Hematopoietic multipotent progenitor cell treated with erythropoietin and hydrocortisone succinate and interleukin-3 and kit ligand, for 8 days (in vitro differentiated cells): ENCODE measurements at places on chromosomes 5 and 9.

DNA sequence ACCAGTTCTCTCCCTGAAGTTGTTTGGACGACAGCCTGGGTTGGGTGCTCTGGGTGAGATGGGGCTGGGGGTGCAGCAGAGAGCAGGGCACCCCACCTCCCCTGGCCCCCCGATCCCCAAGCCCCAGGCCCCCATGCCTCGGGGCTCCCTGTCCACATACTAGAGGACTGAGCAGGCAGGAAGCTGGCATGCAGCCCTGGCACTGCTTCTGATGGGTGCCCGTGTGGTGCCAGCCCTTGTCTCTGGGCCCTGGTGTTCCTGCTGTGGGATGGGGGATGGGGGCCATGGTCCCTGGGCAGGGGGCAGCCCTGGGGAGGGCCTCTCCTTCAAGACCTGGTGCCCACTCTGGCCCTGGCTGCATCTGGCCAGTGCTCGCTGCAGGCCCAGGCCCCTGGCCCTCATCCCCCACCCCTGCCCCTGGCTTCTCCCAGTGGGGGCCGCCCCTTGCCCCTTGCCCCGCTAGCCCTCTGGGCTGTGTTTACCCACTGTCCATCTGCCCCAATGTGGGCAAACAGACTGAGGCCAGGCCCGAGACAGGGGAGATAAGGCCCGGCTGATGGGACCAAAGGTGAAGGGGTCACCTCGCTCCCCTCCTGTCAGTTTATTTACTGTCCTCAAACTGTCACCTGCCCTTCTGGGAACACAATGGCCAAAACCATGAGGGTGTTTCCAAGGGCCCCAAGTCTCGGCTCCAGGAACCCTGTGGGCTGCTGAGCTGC, 67.3 kb upstream of the RXRA start:
- no peak for DNase-seq

- DNase-seq: peak; percentile 12
Measured at GRCh38 chr5:55568654-55569512, 34.1 kb upstream of the PLPP1 start.

- peak; percentile 32 for DNase-seq
Measured at GRCh38 chr9:36191290-36191645, 547 bp downstream of the CLTA start.

DNA sequence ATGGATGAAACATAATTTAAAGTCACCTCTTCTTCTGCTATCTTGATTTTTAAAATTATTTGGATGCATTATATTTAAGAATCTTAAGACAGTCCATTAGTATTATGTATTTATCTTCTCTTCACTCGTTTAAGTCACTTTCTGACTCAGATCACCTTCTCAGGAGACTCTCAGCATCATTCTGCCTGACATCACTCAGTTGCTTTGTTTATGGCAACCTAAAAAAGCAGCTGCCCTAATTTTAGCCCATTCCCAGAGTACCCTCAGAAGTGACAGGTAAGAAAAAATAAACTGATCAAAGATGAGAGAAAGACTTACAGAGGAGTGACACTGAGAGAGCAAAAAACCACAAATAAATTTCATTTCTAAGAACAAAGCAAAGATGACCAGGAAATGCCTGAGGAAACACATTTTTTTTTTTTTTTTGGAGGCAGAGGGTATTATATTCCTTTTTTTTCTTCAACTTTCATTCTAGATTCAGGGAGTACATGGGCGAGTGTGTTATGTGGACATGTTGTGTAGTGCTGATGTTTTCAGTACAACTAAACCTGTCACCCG, 140.5 kb downstream of the MUSK start:
- no peak for DNase-seq

GRCh38 chr5:32071351-32071944, 102.7 kb downstream of the GOLPH3 start:
- DNase-seq: no peak

GRCh38 chr5:171310212-171310818, 1.3 kb downstream of the TLX3 start:
- DNase-seq: peak; percentile 64

GRCh38 chr5:76641514-76642120, 18.4 kb upstream of the F2RL2 start:
- peak; percentile 83 for DNase-seq

DNA sequence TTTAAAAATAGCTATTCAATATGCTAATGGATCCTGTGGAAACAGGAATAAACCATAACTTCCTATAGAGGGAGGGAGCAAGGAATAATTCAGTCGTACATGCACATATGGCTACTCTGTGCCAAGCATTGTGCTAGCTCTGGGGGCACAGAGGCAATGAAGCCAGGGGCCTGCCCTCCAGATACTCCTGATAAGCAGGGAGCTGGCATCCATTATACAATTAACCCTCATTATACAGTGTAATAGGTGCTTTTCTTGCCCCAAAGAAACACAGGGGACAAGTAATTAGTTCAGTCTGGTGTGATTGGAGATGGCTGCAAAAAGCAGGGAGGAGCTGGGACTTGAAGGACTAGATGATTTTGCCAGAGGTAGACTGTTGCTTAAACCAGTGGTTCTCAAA, 200.4 kb downstream of the SREK1 start:
- no peak for DNase-seq

DNA sequence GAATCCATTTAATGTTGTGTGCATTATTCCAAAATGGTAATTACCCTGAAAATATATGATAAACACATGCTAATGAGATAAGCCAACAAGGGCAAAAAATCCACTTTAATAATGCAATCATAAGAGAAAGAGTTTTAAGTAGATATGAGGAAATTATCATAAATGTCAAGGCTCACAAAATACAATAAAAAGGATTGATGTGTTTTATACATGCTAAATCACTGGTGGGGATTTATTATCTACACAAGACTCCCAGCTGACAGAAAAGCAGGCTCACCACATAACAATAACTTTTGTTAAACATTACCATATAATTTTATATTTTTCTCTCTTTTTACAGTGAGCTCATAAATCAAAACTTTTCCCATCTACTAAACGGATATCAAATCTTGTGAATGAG, 306.2 kb upstream of the GRAMD2B start:
- DNase-seq: no peak

GRCh38 chr5:62197697-62198096, 108.3 kb upstream of the KIF2A start:
- no peak for DNase-seq

- peak; percentile 49 for DNase-seq
Measured at GRCh38 chr9:77952635-77953328, 78.8 kb downstream of the GNAQ start.

DNA sequence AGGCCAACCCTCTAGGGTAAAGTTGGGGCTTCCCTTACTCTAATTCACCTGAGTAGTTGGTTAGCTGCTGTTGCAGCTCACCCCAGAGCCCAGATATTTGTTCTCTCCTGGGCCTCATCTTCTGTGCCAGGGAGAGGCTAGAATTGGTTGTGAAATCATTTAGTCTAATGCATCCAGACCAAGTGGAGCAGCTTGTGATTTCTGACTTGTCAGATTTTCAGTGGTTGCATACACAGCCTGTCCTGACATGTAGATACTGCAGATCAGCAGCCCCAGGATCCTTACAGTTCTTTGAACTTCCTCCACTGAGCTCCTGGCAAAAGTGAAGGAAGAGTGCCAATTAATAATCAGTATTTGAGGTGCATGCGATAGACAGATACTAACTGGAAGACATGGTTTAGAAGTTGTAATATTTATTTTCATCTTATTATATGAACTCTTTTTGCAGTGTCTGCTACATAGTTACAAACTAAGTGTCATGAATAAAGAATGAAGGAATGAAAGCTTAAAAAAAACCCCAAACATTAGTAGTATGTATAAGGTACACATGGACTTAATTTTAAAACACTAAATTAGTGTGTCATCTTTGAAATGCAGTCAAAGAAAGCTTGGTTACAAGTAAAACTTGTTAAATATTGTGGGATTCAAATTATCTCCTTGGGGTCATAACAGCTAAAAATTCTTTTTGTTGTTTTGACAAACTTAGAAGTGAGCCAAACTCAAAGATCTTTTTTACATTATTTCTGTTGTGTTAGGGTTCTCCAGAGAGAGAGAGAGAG, 128.5 kb downstream of the VPS13A start:
- no peak for DNase-seq

- DNase-seq: no peak
Measured at GRCh38 chr5:111584651-111585050, 72.3 kb upstream of the STARD4 start.

DNA sequence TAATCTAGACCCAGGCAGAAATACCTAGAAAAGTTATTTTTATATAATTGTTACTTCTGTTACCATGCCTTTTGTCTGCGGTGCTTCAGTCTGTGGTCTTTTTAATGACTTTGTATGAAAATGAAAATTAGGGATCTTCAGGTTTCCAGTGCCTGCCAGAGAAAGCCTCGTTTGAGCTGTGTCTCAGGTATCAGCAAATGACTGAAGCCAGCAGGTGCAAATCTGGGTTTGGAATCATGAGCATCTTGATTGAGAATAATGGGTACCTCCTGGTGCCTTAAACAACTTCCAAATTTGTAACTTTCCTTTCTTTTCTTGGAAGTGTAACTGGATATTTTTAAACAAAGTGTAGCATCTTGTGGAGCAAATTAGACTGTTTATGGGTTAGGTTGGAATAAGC, 4.3 kb downstream of the ZBTB34 start:
- DNase-seq: no peak
